ENCODE measurements at places on chromosomes 2 and 18. TPM values are rescaled to one million over a fixed set of nuclear protein-coding genes. Genes with fewer than 3 reads are reported as not detected.
A peak's percentile ranks its signal among the peaks of the same experiment; 100 is the strongest.

- DNase-seq: no peak
These were observed 81.1 kb upstream of the OTOF start for GRCh38 chr2:26559044-26559405.

DNA sequence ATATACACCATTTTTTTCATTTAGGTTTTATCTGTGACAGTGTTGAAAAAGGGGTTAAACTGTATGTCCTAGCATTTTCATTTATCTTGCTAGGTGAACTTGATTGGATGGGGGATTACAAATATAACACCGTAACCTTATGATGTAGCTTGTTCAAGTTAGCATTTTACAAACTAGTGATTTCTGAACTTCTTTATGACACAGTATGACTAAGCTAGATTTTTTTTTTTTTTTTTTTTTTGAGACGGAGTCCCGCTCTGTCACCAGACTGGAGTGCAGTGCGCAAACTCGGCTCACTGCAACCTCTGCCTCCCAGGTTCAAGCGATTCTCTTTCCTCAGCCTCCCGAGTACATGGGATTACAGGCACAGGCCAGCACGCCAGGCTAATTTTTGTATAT lies 47.1 kb downstream of the KCMF1 start:
- DNase-seq: no peak

DNA sequence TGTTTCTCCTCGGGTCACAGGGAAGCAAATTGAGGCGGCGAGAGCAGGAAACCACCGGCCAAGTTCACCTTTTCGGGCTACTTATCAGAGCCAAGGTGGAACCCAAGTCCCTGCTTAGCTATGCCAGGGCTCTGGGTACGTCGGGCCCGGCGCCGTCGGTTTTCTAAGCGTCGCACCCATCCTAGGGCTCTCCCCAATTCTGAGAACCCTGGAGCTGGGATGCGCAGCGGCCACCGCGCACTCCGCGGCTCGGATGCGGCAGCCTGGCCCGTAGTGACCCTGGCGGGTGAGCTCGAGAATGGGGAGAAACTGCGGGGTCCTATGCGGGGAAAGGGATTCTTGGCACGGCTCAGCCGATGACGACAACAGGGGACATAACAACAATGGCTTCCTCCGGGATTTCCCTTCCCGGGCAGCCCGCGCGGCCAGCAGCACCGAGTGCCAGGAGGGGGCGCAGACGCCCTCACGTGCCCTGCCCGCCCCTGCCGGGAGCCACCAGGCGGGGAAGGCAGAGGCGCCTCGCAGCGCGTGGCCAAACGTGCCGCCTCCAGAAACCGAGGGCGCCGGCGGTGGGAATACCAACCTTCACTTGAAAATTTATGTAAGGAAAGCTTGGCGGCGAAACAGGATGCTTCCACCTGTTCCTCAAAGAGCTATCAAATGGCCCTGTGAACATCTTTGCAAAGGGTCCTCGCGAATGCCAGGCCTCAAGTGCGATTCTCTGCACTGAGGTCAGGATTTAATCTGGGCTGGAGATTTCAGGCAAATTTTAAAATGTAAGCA lies 2.1 kb upstream of the SLC30A3 start:
- DNase-seq: peak; percentile 84

- DNase-seq: no peak
These were observed 70.3 kb upstream of the DSG1 start for GRCh38 chr18:31247574-31248199.

GRCh38 chr2:164642946-164643555 lies 21.8 kb upstream of the GRB14 start:
- DNase-seq: no peak

GRCh38 chr18:6495536-6495935 lies 80.8 kb upstream of the L3MBTL4 start:
- no peak for DNase-seq

- no peak for DNase-seq
These were observed 47.9 kb downstream of the EPHA4 start for GRCh38 chr2:221524158-221524557.

GRCh38 chr2:98280376-98281102 lies 65.7 kb upstream of the CNGA3 start:
- peak; percentile 63 for DNase-seq

DNA sequence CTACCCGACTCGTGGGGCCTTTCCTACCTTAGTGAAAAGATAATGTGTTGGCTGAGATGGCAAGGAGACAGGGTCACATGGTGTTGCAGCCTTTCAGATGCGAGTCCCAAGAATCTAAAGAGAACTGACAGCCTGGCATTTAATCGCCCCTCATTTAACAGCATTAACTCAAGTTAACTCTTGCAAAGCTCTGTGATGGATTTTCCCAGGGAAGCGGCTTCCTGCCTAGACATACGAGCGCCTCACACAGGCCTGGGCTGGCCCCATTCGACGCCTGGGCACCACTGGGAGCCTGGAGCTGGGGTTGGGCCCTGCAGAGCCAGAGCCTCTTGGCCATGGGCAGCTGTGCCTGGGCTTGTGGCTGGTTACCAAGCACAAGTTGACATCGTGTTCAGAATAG lies 140.8 kb downstream of the SEPTIN10 start:
- no peak for DNase-seq

DNA sequence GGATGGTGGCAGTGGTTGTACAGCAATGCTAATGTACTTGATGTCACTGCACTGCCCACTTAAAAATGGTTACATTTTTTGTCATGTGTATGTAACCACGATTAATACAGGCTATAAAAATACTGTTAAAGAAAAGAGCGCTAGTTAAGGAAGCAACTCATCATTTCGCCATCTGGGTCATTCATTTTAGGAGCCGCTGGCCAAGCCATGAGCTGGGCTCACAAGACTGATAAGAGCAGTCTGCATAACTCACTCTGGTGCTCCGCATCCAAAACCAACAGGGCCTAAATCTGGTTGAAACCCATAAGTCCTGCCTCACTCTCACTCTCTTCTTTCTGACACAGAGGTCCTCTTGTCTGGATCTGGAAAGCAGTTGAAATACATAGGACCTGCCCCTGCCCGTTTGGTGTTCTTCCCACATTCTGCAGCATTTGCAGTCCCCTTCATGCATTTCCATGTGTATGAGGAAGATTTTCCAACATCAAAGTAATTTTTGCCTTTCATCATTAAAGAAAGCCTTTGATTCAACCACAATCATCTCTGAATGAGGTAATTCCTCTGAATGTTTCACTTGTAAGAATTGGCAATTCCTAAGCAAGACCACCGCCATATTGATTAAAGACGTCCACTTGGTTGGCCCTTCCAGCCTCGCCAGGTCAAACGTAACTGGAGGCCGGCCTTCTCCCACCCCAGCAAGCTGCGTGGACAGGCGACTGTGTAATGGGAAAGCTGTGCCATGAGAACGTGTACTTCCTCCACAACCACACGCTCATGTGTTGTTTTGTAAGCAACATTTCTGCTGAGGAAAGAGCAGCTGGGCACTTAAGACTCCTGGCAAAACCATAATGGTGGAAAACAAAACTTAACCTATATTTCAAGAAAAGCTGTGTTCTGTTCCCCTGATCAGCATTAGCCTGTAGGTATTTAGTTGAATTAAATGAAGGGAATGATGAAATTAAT lies 112.2 kb downstream of the VAPA start:
- DNase-seq: no peak

GRCh38 chr2:208266553-208266893 lies 468 bp downstream of the PIKFYVE start:
- no peak for DNase-seq

- DNase-seq: no peak
These were observed 1267.7 kb upstream of the TMEFF2 start for GRCh38 chr2:193462411-193462810.

- no peak for DNase-seq
These were observed 100.3 kb downstream of the MBP start for GRCh38 chr18:77032181-77032701.

- DNase-seq: no peak
These were observed 5.3 kb downstream of the KLF11 start for GRCh38 chr2:10048501-10049171.

DNA sequence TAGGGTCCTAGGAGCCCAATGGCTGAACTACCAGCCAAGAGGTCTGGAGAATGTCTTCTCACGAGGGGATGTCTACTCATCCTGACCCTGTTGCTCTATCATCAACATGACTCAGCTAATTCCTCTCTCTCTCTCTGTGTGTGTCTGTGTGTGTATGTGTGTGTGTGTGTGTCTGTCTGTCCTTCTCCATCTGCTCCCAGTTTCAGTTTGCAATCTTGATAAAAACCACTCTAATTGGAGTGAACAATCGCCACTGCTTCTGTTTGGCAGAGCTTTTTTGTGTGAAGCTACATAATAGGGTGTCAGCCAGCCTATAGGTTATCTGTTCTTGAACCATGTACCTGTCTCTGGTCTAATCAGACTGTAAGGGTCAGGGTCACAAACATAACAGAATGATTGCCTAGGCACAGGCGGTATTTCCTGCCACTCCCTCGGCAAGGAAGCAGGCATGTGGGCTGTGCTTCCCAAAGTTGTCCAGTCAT lies 219.8 kb downstream of the SH3BP4 start:
- DNase-seq: no peak

DNA sequence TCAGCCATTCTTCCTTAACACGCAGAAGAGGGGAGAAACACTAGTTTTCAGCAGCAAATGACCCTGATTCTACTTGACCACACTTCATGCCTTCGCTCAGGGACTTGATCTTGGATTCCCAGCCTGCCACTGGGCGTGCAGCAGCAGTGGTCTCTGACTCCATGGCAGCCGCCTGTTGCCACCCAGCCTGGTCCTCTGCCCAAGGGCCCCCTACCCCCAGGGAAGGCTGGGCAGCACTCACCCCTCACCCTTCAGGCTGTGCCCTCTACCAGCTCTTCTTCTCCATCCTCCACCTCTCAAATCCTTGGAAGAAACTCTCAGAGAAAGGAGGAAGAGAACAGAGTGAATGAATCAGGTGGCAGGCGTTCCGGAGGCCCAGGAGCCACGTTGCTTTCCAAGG lies 32.1 kb upstream of the RPL31 start:
- no peak for DNase-seq

DNA sequence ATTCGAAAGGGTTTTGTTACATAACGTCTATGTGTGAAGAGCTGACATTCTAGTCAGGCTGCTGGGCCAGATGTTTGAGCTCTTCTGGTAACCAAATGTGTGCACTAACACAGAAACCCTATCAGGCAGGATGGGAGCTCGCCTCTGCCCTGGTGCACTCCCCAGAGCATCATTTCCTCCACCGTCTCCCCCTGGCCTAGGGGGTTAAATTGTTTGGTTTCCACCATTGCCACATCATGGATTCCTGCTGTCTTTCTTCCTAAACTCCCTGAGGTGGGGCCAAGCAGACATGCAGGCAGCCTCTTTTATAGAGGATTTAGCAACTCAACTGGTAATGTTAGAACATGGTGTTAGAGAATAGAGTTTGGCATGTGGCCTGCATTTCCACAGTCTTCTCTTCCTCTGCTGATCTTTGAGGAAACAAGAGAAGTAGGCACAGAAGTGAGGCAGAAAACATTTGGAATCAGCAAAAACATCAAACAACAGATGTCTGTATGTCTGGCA lies 87.3 kb downstream of the ANTXR1 start:
- DNase-seq: no peak

DNA sequence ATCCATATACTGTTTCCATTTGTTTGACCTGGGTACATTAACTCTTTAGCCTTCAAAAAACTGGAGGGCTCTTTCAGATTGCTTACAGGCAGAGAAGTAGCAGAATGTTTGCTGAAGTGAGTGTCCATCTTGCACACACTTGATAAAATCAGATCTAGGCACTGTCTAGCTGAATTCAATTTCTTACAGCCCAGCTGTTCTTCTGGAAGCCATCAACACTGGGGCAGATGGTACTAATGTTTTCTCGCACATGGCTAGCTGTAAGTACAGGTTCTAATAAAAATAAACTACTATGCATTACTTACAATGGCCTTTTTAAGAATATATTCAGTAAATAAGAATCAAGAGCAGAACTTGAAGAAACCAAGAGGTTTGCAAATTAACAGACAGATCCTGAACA lies 175.9 kb downstream of the NBAS start:
- no peak for DNase-seq

DNA sequence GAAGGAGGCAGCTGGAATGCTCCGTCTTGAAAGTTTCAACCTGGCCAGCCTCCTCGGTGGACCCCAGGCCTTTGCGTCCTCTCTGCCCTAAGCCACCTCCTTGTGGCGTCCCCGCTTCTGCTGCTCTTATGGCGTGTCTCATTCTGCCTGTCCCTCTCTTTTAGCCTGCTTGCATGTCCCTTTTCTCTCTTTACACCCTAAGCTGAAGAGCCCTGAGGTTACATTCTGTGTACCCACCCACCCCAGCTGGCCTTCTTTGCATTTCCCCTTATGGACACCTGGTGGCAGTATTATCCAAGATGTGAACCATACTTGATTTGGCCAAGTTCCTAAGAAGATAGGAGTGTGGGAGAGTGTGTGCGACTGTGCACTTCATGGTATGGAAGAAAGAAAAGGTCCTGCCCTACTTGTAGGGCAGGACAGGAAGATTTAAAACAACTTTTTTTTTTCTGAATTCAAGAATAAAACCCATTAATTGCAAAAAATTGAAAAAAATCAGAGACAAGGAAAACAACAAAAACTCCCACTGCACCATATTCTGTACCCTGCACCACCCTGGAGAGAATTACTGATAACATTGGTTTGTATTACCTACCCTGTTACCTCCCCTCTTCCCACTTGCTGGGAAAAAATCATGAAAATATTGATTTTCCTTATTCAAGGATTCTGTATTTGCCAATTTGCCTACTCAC lies 77.4 kb downstream of the DYSF start:
- DNase-seq: no peak

DNA sequence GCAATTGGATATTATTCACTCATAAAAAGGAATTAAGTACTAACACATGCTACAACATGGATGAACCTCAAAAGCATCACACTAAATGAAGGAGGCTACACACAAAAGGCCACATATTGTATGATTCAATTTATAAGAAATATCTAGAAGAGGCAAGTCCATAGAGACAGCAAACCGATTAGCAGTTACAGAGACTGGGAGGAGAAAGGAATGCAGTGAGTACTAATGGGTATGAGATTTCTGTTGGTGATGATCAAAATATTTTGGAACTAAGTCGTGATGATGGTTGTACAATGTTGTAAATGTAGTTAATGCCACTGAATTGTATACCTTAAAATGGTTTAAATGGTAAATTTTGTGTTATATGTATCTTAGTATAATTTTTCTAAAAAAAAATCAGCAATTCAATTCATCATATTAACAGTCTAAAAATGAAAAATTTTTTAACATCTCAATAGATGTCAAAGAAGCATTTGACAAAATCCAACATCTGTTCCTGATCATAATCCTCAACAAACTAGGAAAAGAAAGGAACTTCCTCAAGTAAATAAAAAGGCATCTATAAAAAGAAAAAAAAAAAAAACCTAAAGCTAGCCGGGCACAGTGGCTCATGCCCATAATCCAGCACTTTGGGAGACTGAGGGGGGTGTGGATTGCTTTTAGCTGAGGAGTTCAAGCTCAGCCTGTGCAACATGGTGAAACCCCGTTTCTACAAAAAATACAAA lies 98.1 kb downstream of the TGIF1 start:
- DNase-seq: no peak

GRCh38 chr2:216721141-216721540 lies 25.8 kb upstream of the IGFBP5 start:
- no peak for DNase-seq

Gene CEBPZOS
- total RNA-seq: 49.1 TPM

Gene SLC19A3
- 0.38 TPM for total RNA-seq

Gene LYPD6
- total RNA-seq: 0.16 TPM

Gene GAREM1
- 10.0 TPM for total RNA-seq

Gene CFAP65
- total RNA-seq: not detected

Gene CDH2
- total RNA-seq: 367 TPM

Gene GTF2A1L
- total RNA-seq: 0.75 TPM

Gene HOXD10
- total RNA-seq: 0.16 TPM

All from cardiac septum (tissue), 1 donor.